ENCODE measurements at places on chromosomes 11 and 22.

- no peak for DNase-seq
Measured at GRCh38 chr22:22995166-22995565, 75.2 kb upstream of the GNAZ start.

DNA sequence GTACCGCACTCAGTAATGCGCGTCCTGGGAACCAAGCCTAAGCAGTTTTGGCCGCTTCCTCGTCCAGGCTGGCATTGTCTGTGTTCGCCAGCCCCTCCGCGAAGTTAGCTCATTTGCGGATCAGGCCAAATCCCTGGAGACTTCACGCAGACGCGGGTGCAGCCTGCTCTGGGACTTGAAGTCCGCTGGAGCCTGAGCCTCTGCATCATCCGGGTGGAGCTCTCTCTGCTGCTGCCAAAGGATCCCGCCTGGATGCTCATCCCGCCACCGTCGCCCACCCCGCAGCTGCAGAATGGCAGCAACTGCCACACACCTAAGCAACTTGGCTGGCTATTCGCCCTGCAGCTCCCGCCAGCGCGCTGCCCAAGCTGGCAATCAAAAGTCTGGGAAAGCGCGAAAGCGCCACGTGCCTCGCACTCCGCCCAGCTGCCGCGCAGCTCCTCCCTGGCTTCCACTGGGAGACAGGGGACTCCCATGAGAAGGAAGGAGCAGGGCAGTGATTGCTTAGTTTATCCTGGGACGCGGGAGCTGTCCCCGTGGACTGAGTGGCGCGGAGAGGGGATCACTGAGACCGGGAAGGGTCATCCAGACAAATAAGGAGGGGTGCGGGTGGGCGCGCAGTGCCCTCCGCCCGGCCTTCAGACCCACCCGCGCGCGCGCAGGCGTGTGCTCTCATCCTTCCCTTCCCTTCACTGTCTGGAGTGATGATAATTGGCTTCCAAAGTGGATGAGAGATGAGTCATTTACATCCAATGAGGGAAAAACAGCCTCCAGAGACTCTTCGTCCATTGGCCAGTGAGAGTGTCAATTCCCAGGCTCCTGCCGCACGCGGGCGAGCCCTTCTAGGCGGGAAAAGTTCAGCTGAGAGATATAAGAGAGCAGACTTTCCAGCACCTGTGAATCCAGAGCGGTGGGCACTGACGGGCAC, 23.2 kb upstream of the GLYATL1B start:
- DNase-seq, result no peak

DNA sequence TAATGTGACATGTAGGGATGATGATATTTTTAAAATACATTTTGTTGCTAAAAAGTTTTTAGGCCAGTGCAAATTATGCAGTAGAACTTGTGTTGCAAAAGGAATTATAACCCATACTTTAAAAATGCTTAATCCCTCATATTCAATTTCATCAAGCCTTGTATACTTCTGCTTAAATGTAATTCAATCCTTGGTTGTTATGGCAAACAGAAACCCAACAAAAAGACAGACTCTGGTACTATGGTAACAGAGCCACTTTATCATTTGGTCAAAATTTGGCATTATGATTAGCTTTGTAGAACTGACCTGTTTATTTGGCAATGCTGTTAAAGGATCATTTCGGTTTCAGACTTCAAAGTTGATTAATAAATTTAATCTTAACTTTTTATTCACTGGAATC, 284.8 kb downstream of the TMEM135 start:
- no peak for DNase-seq

GRCh38 chr22:31637447-31637890, 24.5 kb downstream of the PISD start:
- DNase-seq, result no peak

DNA sequence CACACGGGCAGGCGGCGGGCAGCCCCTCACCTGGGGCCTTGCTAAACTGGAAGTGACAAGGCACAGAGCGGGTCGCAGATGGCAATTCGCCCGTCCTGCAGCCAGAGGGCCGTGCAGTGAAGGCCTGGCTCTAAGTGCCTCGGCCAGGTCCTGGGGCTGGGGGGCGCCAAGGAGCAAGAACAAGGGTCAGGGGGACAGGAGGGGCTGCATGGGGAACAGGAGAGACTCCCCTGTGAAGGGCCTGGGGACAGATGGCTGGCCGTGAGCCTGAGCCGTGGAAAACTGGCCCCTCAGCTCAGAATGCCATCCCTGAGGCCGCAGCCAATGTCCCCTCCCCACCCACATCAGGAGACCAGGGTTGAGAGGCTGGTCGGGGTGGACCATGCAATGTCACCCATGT, 60.0 kb downstream of the RTL6 start:
- no peak for DNase-seq

DNA sequence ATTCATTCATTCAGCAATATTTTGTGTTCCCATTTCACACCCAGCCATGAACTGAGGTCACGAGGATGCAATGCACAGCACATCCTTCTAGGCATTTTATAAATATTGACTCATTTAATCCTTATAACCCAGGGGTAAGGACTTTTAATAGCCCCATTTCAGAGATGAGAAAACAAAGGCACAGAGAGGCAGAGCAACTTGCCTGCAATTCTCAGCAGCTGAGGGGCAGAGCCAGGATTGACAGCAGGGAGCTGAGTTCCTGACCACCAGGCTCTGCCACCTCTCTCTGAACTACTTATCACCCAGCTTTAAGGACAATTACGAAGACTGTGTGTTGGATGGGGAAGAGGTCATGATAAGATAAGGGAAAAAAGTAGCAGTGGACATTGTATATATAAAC, 12.8 kb upstream of the FGF3 start:
- no peak for DNase-seq

DNA sequence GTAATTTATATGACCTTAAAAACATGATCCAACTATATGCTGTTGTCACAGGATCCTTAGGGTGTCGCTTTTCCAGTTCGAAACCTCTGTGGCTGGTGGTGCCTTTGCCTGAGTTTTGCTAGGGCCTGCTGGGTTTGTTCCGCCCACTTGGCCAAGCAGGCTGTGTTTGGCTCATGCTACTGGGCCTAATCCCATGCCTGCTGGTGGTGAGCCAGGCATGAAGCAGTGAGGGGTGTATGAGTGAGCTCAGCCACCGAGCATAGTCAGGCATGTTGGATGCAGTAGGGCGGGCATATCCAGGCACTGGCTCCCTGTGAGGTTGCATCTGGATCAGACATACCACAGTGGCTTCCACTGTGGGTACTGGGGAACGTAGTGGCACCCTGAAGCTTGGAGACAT, 16.3 kb downstream of the NPAT start:
- DNase-seq, result no peak

GRCh38 chr22:49979587-49980264, 19.2 kb downstream of the PIM3 start:
- no peak for DNase-seq

- DNase-seq, result no peak
Measured at GRCh38 chr22:38649841-38650522, 6.2 kb downstream of the FAM227A start.

DNA sequence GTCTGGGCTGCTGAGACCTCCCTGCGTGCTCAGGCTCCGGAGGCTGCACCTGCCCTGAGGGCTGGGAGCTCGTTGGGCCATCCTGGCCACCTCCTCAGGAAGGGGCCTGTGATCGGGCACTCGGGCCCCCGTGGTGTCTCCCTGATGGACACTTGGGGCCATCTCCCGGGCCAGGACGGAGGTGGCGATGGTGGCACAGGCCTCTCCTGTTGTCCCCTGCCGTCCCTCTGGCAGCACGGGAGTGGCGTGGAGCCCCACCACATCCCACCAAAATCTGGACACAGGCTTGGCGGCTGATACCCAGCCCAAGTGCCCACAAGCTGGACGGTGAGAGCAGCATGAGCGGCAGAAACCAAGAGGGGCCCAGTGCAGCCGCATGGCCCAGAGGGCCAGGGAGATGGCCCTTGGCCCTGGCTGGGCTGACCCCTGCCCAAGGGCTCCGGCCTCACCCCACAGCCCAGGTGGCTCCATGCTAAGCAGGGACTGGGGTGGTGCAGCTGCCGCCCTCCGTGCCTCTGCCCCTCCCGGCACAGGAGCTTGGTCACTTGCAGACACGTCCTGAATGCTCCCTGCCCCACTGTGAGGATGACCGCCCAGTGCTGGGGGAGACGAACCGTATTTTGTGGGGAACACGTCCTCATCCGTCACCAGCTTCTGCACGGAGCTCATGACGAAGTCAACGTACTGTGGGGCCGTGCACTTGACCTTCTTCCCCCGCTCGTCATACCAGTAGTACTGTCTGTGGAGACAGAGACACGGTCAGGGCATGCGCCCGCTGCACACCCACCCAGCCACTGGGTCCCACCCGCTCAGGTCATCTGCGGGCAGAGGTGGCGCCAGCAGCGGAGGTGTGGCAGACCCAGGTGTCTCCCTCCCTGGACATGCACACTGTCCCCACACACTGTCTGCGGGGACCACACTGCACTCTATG, 15.6 kb downstream of the MOB2 start:
- no peak for DNase-seq

GRCh38 chr22:27420817-27421361, 380.7 kb downstream of the MN1 start:
- DNase-seq, result no peak

- DNase-seq, result no peak
Measured at GRCh38 chr11:114346709-114347141, 50.5 kb downstream of the NNMT start.

GRCh38 chr11:102664001-102664752, 39.0 kb upstream of the MMP20 start:
- DNase-seq, result no peak

GRCh38 chr11:77386178-77386577, 84.7 kb upstream of the GDPD4 start:
- no peak for DNase-seq

GRCh38 chr11:21650961-21651360, 541.9 kb upstream of the ANO5 start:
- no peak for DNase-seq

DNA sequence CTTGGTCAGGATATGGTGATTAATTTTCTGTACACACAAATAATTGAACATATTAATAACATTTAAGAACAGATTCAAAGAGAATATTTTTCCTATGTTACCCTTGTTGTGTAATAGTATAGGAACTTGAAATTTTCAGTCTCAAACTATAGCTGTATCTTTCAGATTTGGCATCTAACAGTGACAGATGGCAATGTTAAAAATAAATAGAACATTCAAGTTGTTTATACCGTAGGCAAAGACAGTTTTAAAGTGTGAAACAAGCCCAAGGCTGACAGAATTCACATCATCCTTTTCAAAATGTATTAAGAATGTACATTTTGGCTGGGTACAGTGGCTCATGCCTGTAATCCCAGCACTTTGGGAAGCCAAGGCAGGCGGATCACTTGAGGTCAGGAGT, 92.6 kb upstream of the TP53AIP1 start:
- DNase-seq, result no peak

DNA sequence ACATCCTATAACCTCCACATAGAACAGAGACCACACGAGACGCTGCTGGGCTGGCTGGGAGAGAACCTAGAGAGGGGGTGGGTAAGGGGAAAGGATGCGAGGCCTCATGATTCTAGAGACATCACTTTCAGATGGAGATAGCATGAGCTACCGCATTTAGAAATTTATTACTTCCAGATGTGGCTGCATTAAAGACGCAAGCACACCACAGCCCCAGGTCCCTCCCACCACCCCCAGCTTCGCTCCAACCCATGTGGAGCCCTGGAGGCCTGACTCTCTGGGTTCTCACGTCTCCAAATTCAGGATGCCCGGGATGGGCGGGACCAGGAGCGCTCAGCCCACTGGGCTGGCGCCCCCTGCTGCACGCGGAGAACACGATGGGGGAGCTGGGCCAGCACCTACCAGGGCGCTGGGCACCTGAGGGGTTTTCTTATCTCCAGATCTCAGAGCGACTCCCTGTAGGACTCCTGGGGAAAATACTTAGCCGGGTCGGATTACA, 13.6 kb downstream of the MRPL21 start:
- no peak for DNase-seq

DNA sequence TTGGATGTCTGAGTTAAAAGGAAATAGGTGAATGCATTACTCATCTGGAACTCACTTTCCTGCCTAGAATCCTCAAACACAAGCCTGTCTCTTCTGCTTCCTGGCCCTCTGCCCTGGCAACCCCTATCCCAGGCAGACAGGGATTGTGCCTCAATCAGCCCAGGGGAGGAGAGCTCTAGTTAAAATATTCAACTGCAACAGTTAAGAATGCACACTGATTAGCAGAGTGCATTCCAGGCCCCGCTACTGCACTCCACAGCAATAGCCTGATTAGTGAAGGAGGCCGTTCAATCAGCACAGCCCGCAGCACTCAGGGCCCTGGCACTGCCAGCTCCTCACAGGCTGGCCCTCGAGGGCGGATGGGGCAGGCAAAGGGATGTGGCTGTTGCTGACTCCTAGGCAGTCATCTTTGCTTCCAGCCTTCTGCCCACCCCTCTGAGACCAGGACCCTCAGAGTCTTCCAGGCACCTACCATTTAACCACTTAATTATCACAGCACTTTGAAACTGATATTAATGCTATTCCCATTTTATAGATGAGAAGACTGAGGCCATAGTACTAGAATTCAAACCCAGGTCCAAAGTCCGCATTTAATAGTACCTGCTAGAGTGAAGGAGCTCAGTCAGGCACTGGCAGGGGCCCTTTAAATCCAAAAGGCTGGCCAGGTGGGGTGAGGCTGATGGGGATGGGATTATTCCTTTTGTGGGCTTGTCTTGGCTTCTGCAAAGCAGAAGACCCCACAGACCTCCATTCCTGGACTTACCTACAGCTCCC, 435.3 kb downstream of the SOX6 start:
- no peak for DNase-seq

DNA sequence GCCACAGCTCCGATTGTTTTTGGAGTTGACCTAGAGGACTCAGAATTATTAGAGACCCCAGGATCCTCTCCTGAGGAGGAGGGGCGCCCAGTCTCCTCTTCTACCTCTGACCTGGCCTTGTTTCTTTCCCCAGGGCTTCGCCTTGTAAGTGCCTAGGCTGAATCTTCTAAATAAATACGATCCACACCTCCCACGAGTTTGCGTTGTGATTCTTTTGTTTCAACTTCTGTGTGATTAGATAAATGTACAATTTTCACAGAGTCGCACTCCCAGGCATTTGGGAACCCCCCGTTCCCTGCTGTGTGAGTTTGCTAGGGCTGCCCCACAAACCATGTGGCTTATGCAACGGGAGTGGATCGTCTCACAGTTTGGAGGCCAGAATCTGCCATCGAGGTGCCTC, 1.2 kb downstream of the KRTAP5-8 start:
- no peak for DNase-seq

DNA sequence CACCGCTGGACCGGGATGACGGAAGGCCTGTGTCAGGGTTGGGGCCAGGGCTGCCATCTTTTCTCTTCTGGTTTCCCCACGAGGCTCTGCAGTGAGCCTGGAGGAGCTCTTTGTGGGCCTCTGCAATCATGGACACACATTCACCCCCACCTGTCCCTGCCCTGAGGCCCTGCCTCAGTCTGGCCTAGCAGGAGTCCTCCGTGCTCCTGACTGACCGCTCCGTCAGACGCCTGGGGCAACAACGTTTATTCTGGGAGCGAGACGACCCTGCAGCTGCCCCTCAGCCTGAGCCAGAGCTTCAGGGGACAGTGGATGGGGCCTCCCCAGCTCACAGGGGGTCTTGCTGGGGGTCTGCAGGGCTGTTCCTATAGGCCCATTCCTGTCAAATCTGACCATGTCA, 8.2 kb upstream of the MYEOV start:
- no peak for DNase-seq

GRCh38 chr11:129992161-129992944, 10.3 kb downstream of the PRDM10 start:
- peak; percentile 4 for DNase-seq

GRCh38 chr11:32334822-32335221, 100.5 kb downstream of the WT1 start:
- no peak for DNase-seq

GRCh38 chr11:7019500-7020182, 505 bp downstream of the ZNF214 start:
- no peak for DNase-seq

- DNase-seq, result no peak
Measured at GRCh38 chr11:41499429-41499828, 40.0 kb upstream of the LRRC4C start.

Data from stimulated activated CD8-positive, alpha-beta memory T cell treated with anti-CD3 and anti-CD28 coated beads, Interleukin-4, amount 100 ng/mL, for 1 hour (primary cell).